ENCODE measurements at places on chromosomes 4 and X.

- no peaks in the 10 kb centered on the region for H3K27me3 ChIP-seq
- H3K4me3 ChIP-seq: peak overlapping the region; percentile 9
- H3K36me3 ChIP-seq: no peaks in the 10 kb centered on the region
- H3K27ac ChIP-seq: peak overlapping the region; percentile 91
- peaks cover 7% of the 10 kb centered on the region for H3K4me1 ChIP-seq
These were observed 2.6 kb downstream of the DHRSX start for GRCh38 chrX:2497961-2498780.

DNA sequence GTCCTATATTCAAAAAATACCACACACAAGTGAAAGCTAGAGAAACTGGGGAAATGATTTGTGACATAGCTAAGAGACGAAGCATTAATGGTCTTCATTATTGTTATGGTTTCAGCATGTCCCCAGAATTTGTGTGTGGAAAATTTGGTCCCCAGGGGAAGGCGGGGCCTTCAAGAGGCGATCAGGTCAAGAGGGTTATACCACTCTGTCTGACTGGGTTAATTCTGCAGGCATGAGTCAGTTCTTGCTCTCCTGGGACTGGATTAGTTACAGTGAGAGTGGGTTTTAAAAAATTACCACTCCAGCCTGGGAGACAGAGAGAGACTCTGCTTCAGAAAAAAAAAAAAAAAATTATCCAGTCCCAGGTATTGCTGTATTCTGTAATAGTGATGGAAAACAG lies 2.1 kb upstream of the MTNR1A start:
- no peaks in the 10 kb centered on the region for H3K27me3 ChIP-seq
- DNase-seq: no peak
- no peak overlapping the region for H3K27ac ChIP-seq
- H3K36me3 ChIP-seq: no peaks in the 10 kb centered on the region
- H3K4me1 ChIP-seq: no peaks in the 10 kb centered on the region

GRCh38 chrX:130184857-130185256 lies 13.1 kb downstream of the RAB33A start:
- H3K4me1 ChIP-seq: no peaks in the 10 kb centered on the region
- no peaks in the 10 kb centered on the region for H3K27me3 ChIP-seq

DNA sequence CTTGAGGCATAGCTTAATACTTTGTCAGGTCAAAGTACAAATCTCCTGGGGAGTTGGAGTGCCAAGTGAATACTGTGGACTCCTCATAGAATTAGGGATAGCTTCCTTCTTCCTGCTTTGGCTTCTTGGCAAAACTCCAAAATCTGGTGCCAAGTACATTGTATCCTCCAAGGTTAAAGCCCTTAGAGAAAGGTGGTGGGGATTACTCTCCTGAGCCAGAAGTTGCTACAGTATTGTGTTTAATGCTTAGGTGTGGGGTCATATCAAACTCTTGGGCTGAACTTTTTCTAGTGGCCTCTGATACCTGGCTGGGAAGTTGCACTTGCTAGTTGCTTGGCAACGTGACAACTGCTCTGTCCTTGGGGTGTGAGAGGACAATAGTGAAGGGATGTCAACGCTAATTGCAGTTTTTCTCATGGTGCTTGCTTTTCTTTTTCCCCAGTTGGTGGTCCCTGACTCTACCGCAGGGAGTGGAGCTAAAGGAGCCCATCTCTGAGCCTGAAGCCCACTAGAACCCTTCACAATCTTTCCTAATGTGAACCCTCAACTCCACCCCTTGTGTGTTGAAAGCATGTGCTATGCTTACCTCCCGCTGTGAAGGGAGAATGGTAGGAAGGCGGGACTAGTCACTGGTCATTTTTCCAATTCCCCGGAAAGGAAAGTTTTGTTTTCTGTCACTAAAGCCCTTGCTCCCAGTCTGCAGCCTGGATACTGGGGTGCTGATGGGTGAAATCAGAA lies 35.5 kb downstream of the DLG3 start:
- H3K4me1 ChIP-seq: peaks cover 15% of the 10 kb centered on the region
- no peaks in the 10 kb centered on the region for H3K27me3 ChIP-seq
- peak overlapping the region; percentile 48 for H3K4me3 ChIP-seq
- H3K27ac ChIP-seq: peak overlapping the region; percentile 65
- H3K36me3 ChIP-seq: no peaks in the 10 kb centered on the region

- no peaks in the 10 kb centered on the region for H3K27me3 ChIP-seq
- H3K4me3 ChIP-seq: no peak overlapping the region
- DNase-seq: no peak
- no peaks in the 10 kb centered on the region for H3K4me1 ChIP-seq
These were observed 150.3 kb downstream of the MSL3 start for GRCh38 chrX:11908371-11908770.

- no peaks in the 10 kb centered on the region for H3K4me1 ChIP-seq
- DNase-seq: no peak
These were observed 790.3 kb upstream of the HTR2C start for GRCh38 chrX:113793563-113793962.

- H3K4me3 ChIP-seq: no peak overlapping the region
- no peak overlapping the region for H3K27ac ChIP-seq
- peaks cover 6% of the 10 kb centered on the region for H3K36me3 ChIP-seq
- no peak for DNase-seq
- H3K27me3 ChIP-seq: no peaks in the 10 kb centered on the region
These were observed 4.7 kb downstream of the CYP4V2 start for GRCh38 chr4:186196063-186196462.

DNA sequence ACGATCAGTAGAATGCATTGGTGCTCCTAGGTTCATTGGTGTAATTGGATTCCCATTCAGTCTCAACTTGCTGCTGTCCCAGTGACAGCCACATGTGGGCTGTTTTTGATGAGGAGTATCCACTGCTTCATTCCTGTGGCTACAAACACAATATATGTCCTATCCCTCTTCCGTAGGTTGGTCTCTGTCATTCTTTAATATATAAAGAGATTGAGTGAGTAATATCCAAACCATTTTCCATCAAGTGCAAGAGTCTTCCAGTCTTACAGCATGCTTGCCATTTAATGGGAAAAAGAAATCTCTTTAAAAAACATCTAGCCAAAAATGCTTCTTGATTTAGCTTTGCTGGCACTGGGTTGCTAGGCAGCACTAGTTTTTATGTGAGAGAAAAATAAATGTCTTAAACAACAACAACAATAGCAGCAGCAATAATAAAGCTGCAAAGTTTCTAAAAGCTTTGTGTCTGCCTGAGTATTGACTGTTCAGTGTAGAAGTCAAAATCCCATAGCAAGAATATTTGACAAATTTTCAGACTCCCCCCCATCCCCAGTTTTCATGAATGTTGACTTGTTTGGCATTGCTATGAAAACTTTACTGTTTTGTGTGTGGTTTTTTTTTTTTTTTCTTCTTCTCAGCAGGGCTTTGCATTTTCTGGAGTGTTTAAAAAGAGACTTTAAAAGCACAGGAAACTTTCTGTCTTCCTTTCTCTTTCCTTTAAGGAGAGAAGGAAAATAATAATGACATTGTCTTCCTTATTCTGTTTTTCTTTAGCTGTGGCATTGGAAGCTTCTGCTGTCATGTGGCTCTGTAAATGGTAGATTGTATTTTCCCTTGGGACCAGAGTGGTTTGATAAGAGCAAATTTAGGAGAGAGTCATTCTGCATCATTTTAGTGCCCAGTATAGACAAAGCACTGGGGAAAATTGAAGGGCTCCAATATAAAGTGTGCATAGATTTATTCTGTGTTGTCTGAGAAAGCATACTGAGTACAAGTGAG lies 244.3 kb downstream of the ARHGAP10 start:
- H3K36me3 ChIP-seq: no peaks in the 10 kb centered on the region
- no peak overlapping the region for H3K27ac ChIP-seq
- peaks cover 4% of the 10 kb centered on the region for H3K4me1 ChIP-seq
- no peak overlapping the region for H3K4me3 ChIP-seq
- no peaks in the 10 kb centered on the region for H3K27me3 ChIP-seq
- no peak for DNase-seq
